ENCODE measurements at places on chromosomes 6 and 20.

- peak; percentile 12 for DNase-seq
Observed at GRCh38 chr20:38315290-38315966, 11.5 kb downstream of the BPI start.

DNA sequence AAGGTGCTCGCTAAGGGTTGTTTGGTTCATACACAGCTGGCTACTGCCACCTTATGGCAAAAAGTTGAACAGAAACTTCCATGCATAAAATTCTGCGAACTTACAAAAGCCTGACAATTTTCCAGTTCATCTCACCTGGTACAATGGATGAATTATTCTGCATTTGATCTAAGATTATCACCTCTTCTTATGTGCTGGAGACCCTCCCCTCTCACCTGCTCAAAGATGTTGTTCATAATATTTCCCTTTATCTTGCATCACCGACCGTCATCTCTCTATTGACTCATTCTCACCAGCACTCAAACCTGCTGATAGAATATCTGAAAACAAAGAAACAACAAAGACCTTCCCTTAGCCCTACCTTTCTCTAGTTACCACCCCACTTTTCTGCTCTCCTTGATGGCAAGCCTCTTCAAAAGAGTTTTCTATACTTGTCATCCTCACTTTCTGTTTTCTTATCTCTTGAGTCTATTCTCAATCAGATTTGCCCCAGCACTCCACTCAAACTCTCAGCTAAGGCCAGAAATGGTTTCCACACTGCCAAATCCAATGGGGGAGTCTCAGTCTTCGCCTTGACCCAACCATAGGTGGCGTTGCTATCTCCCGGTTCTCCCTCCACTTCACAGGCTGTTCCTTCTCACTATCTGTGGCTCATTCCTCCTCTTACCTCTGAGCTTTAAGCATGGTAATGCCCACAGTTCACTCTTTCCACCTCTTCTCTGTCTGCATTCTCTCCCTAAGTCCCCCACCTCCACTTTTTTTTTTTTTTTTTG is 25.8 kb downstream of the SNRNP48 start:
- DNase-seq, result peak; percentile 81

DNA sequence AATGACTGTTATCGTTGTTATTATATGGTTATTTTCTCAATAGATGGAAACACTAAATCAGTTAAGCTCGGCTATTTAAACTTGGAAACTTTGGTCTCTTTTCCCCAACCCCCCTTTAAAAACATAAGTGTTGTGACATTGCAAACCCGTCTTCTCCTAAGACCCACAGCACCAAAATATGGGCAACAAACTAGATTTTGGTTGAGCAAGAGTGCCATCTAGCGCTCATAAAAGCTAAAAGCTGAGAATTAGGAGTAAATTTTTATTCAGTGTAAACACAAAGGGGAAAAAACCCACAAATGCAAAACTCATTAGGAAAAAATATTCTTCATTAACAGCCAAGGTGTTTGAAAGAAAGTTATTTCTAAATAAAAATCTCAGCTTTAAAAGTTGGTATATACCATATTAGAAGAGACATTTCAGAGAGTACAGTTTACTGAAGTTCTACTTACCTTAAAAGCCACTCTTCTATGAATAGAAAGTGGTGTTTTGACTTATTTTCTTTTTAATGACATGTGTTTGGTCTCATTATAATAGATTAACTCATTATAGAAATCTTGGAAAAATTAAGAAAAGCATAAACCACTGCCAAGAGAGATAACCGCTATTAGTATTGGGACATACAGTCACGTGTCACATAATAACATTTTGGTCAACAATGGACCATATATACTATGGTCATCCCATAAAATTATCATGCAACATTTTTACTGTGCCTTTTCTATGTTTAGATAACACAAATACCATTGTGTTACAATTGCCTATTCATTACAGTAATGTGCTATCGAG is 21.1 kb downstream of the SESN1 start:
- DNase-seq, result peak; percentile 75

GRCh38 chr6:166476061-166476591 is 93.4 kb upstream of the MPC1 start:
- DNase-seq, result no peak

- peak; percentile 31 for DNase-seq
Observed at GRCh38 chr6:52590152-52590891, 13.5 kb upstream of the TRAM2 start.

DNA sequence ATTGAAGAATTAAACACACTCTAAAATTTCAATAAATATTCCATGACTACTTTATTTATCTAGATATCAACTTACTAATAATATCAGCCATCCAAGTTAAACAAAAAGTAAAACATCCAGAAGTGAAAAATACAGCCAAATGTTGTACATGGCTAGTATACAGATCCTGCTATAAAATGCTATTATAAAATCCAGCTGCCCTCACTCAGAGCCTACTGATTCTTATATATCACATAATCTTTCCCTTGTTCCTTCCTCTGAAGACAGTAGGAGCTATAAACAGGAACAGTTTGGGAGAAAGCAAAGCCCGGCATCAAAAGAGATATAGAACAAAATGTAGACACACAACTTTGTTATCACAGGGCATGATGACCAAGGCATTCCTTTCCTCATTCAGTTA is 212.9 kb downstream of the PLCB4 start:
- no peak for DNase-seq

GRCh38 chr6:101011186-101011585 is 130.1 kb upstream of the ASCC3 start:
- DNase-seq, result peak; percentile 62

GRCh38 chr20:46434597-46434996 is 28.2 kb upstream of the ELMO2 start:
- no peak for DNase-seq

GRCh38 chr6:40599555-40599954 is 12.4 kb upstream of the LRFN2 start:
- no peak for DNase-seq

All from DMS53 (cell line).